Bronchial smooth muscle cell (primary cell): ENCODE measurements at places on chromosomes 7 and 10. TPM values are rescaled to one million over a fixed set of nuclear protein-coding genes. Genes with fewer than 3 reads are reported as not detected.

NPFFR1 gene
- total RNA-seq, result under 0.01 TPM in 1 of 2 replicates, not detected in the other

CLRN3 gene
- not detected in 2 replicates for total RNA-seq

MAP3K8 gene
- 6.9 and 7.1 TPM in 2 replicates for total RNA-seq

TRIM74 gene
- under 0.01 TPM in 1 of 2 replicates, not detected in the other for total RNA-seq

GIMAP1 gene
- 0.09 TPM in 1 of 2 replicates, not detected in the other for total RNA-seq

OGDHL gene
- 0.17 and 0.47 TPM in 2 replicates for total RNA-seq

CADPS2 gene
- 11.8 and 16.6 TPM in 2 replicates for total RNA-seq

COL26A1 gene
- not detected in 2 replicates for total RNA-seq

EPHB6 gene
- under 0.01 and 1.2 TPM in 2 replicates for total RNA-seq

WNT16 gene
- total RNA-seq, result 0.09 and 0.32 TPM in 2 replicates

RGS10 gene
- 51.1 and 51.7 TPM in 2 replicates for total RNA-seq

ZNF503 gene
- 6.7 and 16.4 TPM in 2 replicates for total RNA-seq

PRKAG2 gene
- total RNA-seq, result 8.2 and 8.7 TPM in 2 replicates
